ENCODE measurements at places on chromosomes 12 and 14.

DNA sequence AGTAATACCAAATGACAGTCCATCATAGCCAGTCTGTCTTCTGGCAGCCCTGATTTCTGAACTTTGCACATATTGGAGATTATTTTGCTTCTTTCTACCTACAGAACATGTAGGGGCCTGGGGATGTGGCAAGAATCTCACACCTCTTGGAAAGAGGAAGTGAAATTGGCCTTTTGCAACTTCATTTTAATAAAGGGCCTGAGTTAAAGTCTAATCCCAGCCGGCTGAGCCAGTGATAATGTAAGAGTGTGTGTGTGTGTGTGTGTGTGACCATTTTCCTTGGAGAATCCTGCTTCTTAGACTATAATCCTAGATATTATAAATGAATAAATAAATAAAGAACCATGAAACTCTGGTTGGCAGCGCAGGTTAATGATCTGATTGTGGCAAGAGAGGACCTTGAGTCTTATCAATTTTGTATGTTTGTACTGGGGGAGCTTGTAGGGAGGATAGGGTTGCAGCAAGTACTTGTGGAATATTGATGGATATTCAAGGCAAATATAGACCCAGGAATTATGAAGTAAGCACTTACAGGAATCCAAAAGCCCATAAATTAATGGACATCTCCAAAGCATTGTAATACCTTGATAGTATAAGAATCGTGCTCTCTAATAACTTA lies 233.2 kb upstream of the AMIGO2 start:
- no peak for DNase-seq
- H3K27me3 ChIP-seq, result no peaks in the 10 kb centered on the region
- 0 out of 2 replicates have a peak, but pooled peaks cover 3% of the 10 kb centered on the region for H3K4me1 ChIP-seq
- H3K36me3 ChIP-seq, result no peaks in the 10 kb centered on the region

DNA sequence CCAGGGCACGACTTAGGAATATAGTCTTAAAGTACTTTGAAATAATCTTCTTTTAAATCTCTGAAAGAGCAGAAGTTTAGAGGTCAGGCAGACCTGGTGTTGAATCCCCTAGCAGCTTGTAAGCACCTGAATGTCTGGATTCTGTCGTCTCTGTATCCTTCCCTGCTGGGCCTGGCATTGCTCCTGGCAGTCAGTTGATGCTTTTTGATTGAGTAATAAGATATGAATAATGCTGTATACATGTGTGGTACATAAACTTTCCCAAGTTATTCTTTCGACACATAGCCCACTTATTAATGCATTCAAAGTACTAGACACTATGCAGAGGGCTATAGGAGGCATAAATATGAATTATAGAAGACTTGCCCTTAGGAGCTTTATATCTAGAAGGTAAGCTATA lies 31.4 kb downstream of the EVL start:
- H3K27me3 ChIP-seq, result no peaks in the 10 kb centered on the region
- no peaks in the 10 kb centered on the region for H3K4me1 ChIP-seq
- DNase-seq, result no peak
- H3K27ac ChIP-seq, result no peak overlapping the region
- H3K36me3 ChIP-seq, result no peaks in the 10 kb centered on the region

- H3K4me3 ChIP-seq, result peak overlapping the region; percentile 26
- H3K36me3 ChIP-seq, result no peaks in the 10 kb centered on the region
- no peaks in the 10 kb centered on the region for H3K27me3 ChIP-seq
- no peak for DNase-seq
- H3K27ac ChIP-seq, result no peak overlapping the region
Measured at GRCh38 chr12:50925342-50925651, 27.0 kb upstream of the HIGD1C start.

DNA sequence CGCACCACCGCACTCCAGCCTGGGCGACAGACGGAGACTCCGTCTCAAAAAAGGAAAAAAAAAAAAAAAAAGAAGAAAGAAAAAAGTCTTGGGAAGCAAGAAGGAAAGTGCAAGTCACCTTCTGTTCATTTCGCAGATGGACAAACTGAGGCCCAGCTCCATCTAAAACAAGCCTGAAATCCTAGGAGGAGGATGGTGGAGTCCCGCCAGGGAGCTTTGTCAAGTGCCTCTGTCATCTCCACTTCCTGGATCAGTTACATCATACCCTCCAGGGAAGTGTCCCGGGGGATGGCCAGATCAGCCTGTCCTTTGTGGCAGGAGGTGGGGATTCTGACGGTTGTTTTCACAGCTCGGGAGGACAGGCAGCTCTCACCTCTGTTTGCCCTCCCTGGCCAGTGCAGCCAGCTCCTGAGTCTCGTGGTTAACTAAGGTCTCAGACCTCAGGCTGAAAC lies 8.7 kb upstream of the SDSL start:
- no peak overlapping the region for H3K4me3 ChIP-seq
- no peaks in the 10 kb centered on the region for H3K27me3 ChIP-seq
- no peak overlapping the region for H3K27ac ChIP-seq
- no peaks in the 10 kb centered on the region for H3K36me3 ChIP-seq

- no peaks in the 10 kb centered on the region for H3K27me3 ChIP-seq
- H3K4me3 ChIP-seq, result no peak overlapping the region
- no peaks in the 10 kb centered on the region for H3K36me3 ChIP-seq
- DNase-seq, result no peak
- H3K27ac ChIP-seq, result no peak overlapping the region
Measured at GRCh38 chr12:129152351-129153104, 299.2 kb downstream of the GLT1D1 start.

DNA sequence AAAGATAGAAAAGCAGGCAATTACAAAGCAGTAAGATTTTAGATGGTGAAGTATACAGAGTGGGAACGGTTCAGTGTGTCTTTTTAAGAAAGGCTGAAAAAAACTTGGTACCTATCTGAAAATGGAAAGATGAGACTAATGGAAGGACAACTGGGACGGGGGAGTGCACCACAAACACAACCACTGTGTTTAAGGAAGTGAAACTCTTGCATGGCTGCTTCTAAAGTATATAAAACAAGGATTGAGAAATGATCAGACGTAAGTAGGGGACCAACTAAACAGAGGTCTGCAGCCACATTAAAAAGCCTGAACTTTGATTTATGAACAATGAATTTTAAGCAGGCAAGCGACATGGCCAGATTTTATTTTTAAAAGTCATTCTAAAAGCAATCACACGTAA lies 328.6 kb downstream of the MDGA2 start:
- H3K27me3 ChIP-seq, result no peaks in the 10 kb centered on the region
- H3K4me3 ChIP-seq, result no peak overlapping the region
- no peak overlapping the region for H3K27ac ChIP-seq
- no peaks in the 10 kb centered on the region for H3K36me3 ChIP-seq

GRCh38 chr12:40969796-40970195 lies 218.3 kb upstream of the PDZRN4 start:
- H3K36me3 ChIP-seq, result no peaks in the 10 kb centered on the region
- no peak overlapping the region for H3K4me3 ChIP-seq
- no peak overlapping the region for H3K27ac ChIP-seq
- no peaks in the 10 kb centered on the region for H3K27me3 ChIP-seq

DNA sequence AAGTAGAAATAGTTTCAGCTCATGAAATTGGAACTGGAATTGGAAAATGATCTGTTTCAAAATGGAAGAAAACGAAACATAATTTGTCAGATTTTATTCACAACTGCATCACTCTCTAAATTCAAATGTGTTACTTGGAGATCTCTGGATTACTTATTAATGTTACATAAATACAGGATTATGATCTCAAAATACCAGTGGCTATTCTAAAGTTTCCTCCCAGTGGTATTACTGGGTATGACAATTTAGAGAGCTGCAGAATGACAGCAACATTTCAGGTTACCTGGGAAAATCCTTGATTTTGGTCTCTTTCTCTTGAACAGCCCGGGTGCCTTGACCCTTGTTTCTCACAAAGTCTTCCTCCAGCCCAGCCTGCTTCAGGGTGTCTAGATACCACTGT lies 14.2 kb downstream of the FAM161B start:
- no peak for DNase-seq
- peaks cover 11% of the 10 kb centered on the region for H3K36me3 ChIP-seq
- H3K27me3 ChIP-seq, result no peaks in the 10 kb centered on the region
- no peak overlapping the region for H3K4me3 ChIP-seq

DNA sequence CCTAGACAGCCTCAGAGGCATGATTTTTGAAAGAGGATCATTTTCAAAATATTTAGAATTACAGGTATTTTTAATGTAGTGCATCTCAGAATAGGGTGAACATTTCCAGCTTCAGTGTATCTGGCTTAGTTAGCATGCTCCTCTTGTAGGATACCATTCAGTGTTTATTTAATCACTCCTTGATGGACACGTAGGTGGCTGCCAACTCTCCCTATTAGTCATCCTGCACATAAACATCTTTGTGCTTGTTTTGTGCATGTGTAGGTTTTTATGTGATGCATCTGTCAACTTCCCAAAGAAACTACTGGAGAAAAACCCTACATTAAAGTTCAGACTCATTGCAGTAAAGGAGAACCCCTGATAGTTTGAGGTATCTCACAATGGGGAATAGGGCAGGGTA lies 52.5 kb upstream of the RBM19 start:
- no peak overlapping the region for H3K4me3 ChIP-seq
- no peak overlapping the region for H3K27ac ChIP-seq
- no peaks in the 10 kb centered on the region for H3K27me3 ChIP-seq
- H3K4me1 ChIP-seq, result no peaks in the 10 kb centered on the region
- no peaks in the 10 kb centered on the region for H3K36me3 ChIP-seq

DNA sequence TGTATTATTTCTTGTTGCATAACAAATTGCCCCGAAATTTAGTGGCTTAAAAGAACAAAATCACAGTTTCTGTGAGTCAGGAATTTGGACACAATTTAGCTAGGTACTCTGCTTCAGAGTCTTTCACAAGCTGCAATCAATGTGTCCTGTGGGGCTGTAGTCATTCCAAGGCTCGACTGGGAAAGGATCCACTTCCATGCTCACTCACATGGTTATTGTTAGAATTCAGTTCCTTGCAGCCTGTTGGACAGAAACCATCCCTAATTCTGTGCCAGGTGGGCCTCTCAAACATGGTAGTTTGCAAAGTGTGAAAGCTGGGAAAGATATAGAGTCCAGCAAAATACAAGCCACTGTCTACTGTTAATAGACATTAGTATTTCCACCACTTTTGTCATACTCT lies 59.7 kb upstream of the ARID2 start:
- no peaks in the 10 kb centered on the region for H3K36me3 ChIP-seq
- H3K27ac ChIP-seq, result no peak overlapping the region
- no peak overlapping the region for H3K4me3 ChIP-seq
- H3K27me3 ChIP-seq, result no peaks in the 10 kb centered on the region
- no peaks in the 10 kb centered on the region for H3K4me1 ChIP-seq

GRCh38 chr12:8996682-8997405 lies 7.5 kb downstream of the KLRG1 start:
- H3K4me3 ChIP-seq, result no peak overlapping the region
- H3K27me3 ChIP-seq, result no peaks in the 10 kb centered on the region
- no peak for DNase-seq
- no peaks in the 10 kb centered on the region for H3K4me1 ChIP-seq
- no peak overlapping the region for H3K27ac ChIP-seq
- no peaks in the 10 kb centered on the region for H3K36me3 ChIP-seq

GRCh38 chr12:101929365-101930041 lies 52.1 kb downstream of the DRAM1 start:
- H3K4me3 ChIP-seq, result no peak overlapping the region
- no peak overlapping the region for H3K27ac ChIP-seq
- no peaks in the 10 kb centered on the region for H3K27me3 ChIP-seq
- no peak for DNase-seq
- no peaks in the 10 kb centered on the region for H3K4me1 ChIP-seq

DNA sequence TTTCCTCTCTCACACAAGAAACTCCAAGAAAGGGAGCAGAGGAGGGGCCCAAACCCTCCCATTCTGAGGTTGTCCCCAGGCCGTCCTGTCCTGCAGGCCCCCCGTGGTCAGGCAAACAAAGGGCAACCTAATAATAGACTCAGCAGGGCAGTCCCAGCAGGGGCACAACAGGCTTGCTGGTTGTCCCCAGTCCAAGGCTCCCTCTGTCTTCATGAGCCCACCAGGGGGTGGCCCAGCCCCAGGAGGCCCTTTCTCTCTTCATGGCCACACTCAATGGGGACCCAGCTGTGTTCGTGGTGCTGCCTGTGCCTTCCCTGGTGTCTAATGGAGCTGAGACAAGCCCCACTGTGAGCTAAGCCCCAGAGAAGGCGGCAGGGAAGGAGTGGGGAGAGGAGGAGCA lies 359.9 kb downstream of the ADGRD1 start:
- H3K4me1 ChIP-seq, result no peaks in the 10 kb centered on the region
- DNase-seq, result no peak
- no peak overlapping the region for H3K4me3 ChIP-seq
- no peaks in the 10 kb centered on the region for H3K27me3 ChIP-seq
- H3K36me3 ChIP-seq, result no peaks in the 10 kb centered on the region

DNA sequence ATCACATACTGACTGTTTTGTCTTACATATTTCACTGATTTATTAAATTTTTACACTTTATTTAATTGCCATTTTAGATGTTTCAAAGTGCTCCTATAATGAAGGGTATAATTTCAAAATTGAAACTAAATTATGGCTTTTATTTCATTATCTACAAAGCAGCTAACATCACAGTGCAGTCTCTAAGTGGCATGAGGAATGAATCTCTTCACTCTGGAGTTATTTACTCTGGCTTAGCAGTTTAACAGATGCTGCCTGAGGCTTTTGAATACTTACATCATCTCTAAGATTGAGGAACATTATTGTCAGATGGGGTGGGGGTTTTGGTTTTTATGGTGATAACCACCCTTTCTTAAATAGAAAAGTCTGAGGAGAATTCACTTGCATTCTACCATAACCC lies 386.4 kb downstream of the TRHDE start:
- no peak for DNase-seq
- no peaks in the 10 kb centered on the region for H3K4me1 ChIP-seq
- H3K27me3 ChIP-seq, result no peaks in the 10 kb centered on the region
- H3K27ac ChIP-seq, result no peak overlapping the region

- no peak overlapping the region for H3K27ac ChIP-seq
- no peak for DNase-seq
- no peaks in the 10 kb centered on the region for H3K36me3 ChIP-seq
- peaks cover 2% of the 10 kb centered on the region for H3K4me1 ChIP-seq
- no peaks in the 10 kb centered on the region for H3K27me3 ChIP-seq
- no peak overlapping the region for H3K4me3 ChIP-seq
Measured at GRCh38 chr14:100592972-100593371, 5.8 kb upstream of the BEGAIN start.

DNA sequence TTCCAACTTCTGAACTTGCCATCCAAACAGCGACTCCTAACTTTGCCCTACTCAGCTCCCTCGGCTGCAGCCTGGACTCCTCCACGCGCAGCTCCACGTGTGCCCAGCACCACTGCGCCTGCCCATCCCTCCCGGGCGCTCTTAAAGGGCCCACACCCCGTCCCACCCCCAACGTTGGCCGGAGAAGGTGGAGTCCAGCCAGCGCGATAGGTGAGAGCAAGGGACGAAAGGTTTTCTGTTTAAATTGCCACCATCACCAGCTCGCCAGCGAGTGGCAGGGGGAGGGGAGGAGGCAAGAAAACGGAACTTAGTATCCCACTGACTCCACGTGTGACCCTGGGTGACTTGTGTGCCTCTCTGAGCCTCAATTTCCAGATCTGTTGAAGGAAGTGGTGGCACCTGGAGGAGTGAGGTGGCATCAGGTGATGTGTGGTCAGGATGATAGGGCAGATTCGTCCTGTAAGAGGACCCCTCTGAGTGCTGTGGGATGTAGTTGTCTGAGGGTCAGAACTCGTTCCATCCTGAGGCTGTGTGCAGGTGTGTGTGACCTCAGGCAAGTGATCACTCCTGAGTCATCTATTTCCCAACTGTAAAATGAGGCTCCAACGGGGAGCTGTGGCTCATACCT lies 59.7 kb downstream of the TRPV4 start:
- no peaks in the 10 kb centered on the region for H3K36me3 ChIP-seq
- 0 out of 2 replicates have a peak overlapping the region, but pooled peaks have one; percentile 1 for H3K4me3 ChIP-seq
- DNase-seq, result no peak
- no peaks in the 10 kb centered on the region for H3K27me3 ChIP-seq
- 0 out of 2 replicates have a peak overlapping the region, but pooled peaks have one; percentile 7 for H3K27ac ChIP-seq

- no peak overlapping the region for H3K4me3 ChIP-seq
- H3K27me3 ChIP-seq, result no peaks in the 10 kb centered on the region
Measured at GRCh38 chr14:74591394-74591793, 20.6 kb downstream of the LTBP2 start.

Data from Panc1 (cell line).